Activated CD4-positive, alpha-beta memory T cell treated with anti-CD3 and anti-CD28 coated beads, Interleukin-2, amount 10 ng/mL, durations not matched to agents 7 days and 5 days (primary cell): ENCODE measurements at places on chromosomes 5 and 9. TPM values are rescaled to one million over a fixed set of nuclear protein-coding genes. Genes with fewer than 3 reads are reported as not detected.
A peak's percentile ranks its signal among the peaks of the same experiment; 100 is the strongest.

Gene FOXD4L5
- total RNA-seq: 0.20 TPM

GRCh38 chr9:15096972-15097371 is 186.7 kb upstream of the FREM1 start:
- H3K4me3 ChIP-seq: no peak overlapping the region
- no peak for DNase-seq
- peaks cover 10% of the 10 kb centered on the region for H3K27me3 ChIP-seq
- no peak overlapping the region for H3K27ac ChIP-seq

GRCh38 chr5:79954620-79955019 is 36.4 kb downstream of the MTX3 start:
- H3K4me1 ChIP-seq: no peaks in the 10 kb centered on the region
- H3K4me3 ChIP-seq: no peak overlapping the region

DNA sequence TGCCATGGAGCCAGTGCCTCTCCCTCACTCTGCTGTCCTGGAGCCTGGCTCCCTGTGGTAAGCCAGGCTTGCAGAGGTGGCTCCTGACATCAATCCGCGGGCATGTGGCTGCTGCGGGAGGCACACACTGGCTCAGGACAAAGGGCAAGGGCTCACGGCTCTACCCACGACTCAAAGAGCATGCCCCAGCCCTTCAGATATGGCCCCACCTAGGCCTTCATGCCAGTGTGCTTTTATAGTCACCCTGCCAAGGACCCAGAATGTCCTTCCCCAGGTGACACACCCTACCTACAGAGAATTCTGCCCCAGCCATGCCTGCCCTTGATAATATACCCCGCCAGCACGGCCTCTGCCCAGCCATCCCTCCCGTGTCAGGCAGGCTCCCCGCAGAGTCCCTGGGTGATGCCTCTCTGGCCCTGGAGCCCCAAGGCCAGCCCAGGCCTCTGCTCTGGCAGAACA is 1.6 kb downstream of the MGAT4B start:
- H3K27ac ChIP-seq: peak overlapping the region; percentile 81
- H3K27me3 ChIP-seq: no peaks in the 10 kb centered on the region
- H3K4me3 ChIP-seq: peak overlapping the region; percentile 85
- no peak for DNase-seq
- peaks cover 5% of the 10 kb centered on the region for H3K36me3 ChIP-seq
- H3K4me1 ChIP-seq: peaks cover 33% of the 10 kb centered on the region

Gene EPB41L4A
- 3.3 TPM for total RNA-seq

Gene NREP
- 4.5 TPM for total RNA-seq

Gene RELL2
- total RNA-seq: 18.8 TPM

Gene BARHL1
- not detected for total RNA-seq

DNA sequence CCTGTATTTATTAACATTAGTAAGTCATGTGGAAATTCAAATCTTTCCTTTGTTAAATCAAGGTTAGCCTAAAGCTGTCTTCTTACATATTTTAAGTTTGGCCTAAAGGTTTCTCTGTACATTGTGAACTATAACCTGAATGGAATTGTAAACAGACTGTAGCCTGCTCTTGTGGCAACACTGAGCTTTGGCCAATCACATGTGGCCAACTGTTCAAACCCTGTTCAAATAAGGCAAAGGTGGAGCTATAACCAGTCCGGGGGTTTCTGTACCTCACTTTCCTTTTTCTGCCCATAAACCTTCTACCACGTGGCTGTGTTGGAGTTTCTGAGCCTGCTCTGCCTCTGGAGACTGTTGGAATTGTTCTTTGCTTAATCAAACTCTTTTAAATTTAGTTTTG is 3.3 kb upstream of the HAPLN1 start:
- H3K36me3 ChIP-seq: no peaks in the 10 kb centered on the region
- DNase-seq: no peak
- peaks cover 39% of the 10 kb centered on the region for H3K27me3 ChIP-seq
- peaks cover 4% of the 10 kb centered on the region for H3K4me1 ChIP-seq
- H3K4me3 ChIP-seq: no peak overlapping the region
